Lung microvascular endothelial cell (primary cell): ENCODE measurements at places on chromosomes 16 and 17. TPM values are rescaled to one million over a fixed set of nuclear protein-coding genes. Genes with fewer than 3 reads are reported as not detected.

PROCA1 gene
- total RNA-seq, result 0.20 and 0.22 TPM in 2 replicates

FOXC2 gene
- total RNA-seq, result 1.5 and 1.8 TPM in 2 replicates

CACNG4 gene
- total RNA-seq, result not detected in 2 replicates

NOMO2 gene
- 105 and 145 TPM in 2 replicates for total RNA-seq

EIF5A gene
- 385 and 487 TPM in 2 replicates for total RNA-seq

DPEP2 gene
- total RNA-seq, result 3.3 and 8.9 TPM in 2 replicates

ABCA6 gene
- 5.2 and 19.0 TPM in 2 replicates for total RNA-seq

KAT8 gene
- total RNA-seq, result 24.2 and 35.3 TPM in 2 replicates

TP53TG3C gene
- total RNA-seq, result not detected in 2 replicates

PMP22 gene
- 18.7 and 22.2 TPM in 2 replicates for total RNA-seq

WNT3 gene
- 0.79 and 1.1 TPM in 2 replicates for total RNA-seq
